COR-L47 (cell line): ENCODE measurements at places on chromosomes 3 and 15.

DNA sequence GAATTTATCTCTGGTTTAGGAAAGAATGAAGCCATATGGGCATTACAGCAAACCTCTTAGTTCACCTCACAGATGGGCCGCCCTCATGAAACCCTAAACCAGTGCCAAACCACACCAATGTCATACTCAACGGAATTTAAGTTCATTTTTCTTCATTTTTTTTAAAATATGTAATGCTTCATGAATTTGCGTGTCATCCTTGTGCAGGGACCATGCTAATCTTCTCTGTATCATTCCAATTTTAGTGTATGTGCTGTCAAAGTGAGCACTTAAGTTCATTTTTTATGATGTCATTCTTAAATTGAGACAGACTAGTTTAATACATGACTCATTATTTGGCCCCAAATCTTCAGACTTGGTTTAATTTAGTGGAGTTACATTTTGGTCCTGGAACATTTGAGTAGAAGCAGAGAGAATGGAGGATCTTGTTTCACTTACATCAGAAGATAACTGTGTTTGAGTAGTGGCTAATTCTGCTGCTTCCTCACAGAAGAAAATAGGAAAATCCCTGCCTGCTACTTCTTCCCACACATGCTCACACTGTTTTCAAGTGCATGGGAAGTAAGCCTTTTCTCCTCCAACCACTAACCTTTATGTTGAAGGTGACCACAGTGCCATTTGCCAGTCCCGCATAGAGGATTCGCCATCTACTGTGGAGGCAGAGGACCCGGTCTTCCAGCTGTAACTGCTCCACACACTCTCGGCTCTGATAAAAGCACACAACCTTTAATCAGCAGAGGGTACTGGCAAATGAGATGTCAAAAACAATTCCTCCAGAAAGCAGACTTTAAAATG is 63.3 kb downstream of the ZNF106 start:
- no peak for DNase-seq

DNA sequence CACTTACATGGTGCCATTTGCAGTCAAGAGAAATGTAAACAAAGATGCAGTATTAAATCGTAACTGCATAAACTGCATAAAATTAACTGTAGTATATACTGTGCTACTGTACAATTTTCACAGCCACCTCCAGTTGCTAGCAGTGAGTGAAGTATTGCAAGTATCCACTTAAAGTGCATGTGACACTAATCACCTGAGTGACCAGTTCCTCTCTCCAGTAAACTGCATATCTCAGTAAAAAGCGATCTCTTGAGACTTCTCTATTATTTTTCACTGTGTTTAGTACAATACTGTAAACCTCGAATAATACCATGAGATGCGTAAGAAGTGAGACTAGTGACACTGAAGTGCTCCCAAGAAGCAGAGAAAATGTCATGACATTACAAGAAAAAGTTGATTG is 111.7 kb upstream of the PLXND1 start:
- DNase-seq, result no peak

DNA sequence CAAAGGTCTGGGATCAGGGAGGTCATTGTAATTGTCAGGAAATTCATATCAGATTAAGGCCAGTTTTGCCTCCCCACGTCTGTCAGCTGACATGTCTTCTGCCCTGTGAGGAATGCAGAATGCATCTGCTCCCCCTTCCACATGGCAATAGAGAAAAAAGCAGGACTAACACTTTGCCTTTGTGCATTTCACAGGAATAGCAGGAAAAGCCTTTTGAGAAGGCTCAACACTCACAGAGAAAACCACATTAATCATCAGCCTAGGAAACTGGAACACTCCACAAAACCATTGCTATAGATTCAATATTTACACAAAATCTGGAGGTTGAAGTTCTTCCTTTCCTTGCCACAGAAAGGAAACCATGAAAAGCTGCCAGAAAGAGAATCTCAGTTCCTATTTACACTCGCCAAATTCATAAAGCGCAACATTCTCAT is 165.2 kb upstream of the HES1 start:
- no peak for DNase-seq

DNA sequence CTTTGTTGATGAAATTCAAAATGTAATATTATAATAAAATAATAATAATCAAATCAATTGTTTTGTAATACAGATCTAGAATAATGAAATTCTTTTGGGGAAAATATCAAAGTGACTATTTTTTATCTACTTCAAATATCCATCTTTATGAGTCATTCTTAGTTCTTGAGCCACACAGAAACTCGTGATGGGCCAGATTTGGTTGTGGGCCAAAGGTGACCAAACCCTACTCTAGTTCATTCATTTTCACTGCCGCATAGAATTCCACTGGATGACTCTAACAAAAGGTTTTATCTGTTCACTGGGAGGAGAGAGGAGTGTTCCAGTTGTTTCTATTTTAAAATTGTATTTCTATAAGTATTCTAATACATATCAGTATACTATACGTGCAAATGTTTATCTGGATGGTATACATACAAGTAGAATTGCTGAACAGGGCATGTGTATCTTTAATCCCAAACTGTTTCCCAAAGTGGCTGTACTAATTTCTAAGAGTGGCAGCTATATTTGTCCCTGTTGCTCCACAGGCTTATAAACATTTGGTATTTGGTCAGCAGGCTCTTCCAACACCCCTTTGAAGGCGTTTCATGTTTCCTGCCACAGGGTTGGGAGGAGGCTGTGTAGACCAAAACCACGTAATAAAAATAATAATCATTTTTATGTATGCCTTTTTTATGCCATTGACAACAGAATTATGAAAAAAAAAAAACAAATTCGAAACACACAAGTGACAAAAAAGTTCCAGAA is 7.3 kb upstream of the RTP3 start:
- DNase-seq, result no peak

DNA sequence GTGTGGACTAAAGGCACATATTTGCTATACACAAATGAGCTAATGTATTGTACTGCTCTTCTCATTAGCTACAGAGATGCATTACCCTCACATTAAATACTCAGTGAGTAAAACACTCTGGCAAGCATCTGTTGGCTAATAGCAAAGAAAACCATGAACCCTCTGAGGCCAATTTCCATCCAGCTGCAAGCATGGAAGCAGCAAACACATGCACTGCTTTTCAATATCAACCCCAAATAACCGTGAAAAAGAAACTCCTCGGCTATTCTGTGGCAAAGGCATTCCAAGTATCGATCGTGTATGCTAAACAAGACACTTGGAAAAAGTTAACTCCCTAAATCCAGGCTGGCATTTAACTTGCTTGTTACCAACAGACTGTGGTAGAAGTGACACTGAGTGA is 67.0 kb downstream of the PEAK1 start:
- DNase-seq, result no peak

GRCh38 chr15:79093352-79093935 is 2.9 kb upstream of the RASGRF1 start:
- no peak for DNase-seq

GRCh38 chr3:143471705-143472104 is 352.1 kb downstream of the CHST2 start:
- peak; percentile 48 for DNase-seq

DNA sequence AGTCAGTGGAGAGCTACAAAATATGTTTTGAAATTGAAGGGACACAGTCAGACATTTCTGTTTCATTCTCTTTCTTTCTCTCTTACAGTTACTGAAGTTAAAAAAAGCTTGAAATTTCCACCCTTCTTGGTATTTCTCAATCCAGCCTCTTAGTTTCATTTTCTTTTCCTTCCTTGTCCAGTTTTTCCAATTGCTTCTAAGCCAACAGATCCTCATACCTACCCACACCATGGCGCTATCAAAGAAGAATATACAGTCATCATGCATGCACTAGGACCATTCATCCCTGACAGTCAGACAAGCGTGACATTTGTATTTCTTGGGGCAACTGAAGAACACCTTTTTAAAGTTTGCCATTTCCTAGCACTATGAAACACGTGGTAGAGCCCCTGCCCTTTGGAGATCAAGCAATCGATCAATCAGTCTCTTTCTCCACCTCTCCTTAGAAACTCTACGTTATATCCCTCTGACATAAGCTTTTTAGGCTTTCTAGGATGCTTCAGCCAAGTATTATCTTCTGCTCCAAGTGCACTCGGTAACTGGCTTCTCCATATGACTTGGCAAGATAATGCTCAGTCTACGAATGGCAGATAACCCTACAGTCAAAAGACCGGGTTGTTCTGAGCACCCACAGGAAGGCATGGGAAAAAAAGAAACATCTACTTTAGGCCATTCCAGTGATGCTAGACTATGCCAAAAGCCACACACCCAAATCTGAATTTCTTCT is 65.4 kb downstream of the FBN1 start:
- DNase-seq, result no peak
